Hepatocyte (in vitro differentiated cells): ENCODE measurements at places on chromosomes 4 and X.

- H3K36me3 ChIP-seq: no peaks in the 10 kb centered on the region
- peaks cover 97% of the 10 kb centered on the region for H3K27me3 ChIP-seq
- H3K4me3 ChIP-seq: no peak overlapping the region
- DNase-seq: no peak
- no peak overlapping the region for H3K27ac ChIP-seq
- no peaks in the 10 kb centered on the region for H3K4me1 ChIP-seq
Observed at GRCh38 chr4:13528821-13529127, 15.5 kb downstream of the NKX3-2 start.

DNA sequence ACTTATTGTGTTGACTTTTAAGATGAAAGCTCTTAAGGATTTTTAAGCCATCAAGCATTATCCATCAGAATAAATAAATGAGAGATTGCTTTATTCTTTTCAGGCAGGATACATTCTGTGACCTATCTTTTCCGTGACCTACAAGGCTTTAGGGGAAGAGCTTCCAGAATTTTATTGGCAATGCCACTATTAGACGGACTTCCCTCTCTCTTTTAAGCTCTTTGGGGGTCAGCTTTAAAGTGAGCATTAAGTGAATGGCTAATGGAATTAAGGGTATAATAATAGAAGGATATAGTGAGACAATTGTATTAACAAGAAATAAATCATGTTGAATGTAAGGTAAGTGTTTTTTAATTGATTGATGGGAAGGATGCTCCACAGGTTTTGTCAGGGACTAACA lies 273.7 kb downstream of the GPAT3 start:
- H3K4me1 ChIP-seq: no peaks in the 10 kb centered on the region
- H3K4me3 ChIP-seq: no peak overlapping the region
- H3K27ac ChIP-seq: no peak overlapping the region
- no peaks in the 10 kb centered on the region for H3K36me3 ChIP-seq
- no peaks in the 10 kb centered on the region for H3K27me3 ChIP-seq
- no peak for DNase-seq

GRCh38 chrX:111886678-111887077 lies 10.7 kb downstream of the TRPC5OS start:
- H3K27ac ChIP-seq: no peak overlapping the region
- H3K4me3 ChIP-seq: no peak overlapping the region
- no peak for DNase-seq
- no peaks in the 10 kb centered on the region for H3K36me3 ChIP-seq
- H3K27me3 ChIP-seq: no peaks in the 10 kb centered on the region

DNA sequence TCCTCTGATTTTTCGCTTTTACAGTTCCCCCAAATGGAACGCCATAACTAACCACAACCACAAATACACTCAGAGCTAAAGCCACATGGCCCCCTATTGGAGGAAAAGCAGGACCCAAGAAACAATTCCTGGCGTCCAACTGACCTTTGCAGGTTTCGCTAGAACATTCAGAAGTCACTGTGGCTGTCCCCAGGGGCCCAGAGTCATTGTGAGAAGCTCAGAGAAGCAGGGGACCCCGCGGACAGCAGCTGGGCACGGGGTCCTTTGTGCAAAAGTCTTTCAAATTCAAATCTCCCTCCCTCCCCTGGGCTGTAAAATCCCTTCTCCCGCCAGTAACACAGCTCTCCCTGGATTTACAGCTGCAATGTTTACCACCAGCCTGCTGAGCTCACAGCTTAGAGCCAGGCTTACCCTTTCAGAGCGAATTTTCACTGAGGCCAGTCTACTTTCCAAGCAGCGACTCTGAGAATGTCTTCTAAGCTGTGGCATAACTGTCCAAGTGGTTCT lies 214.8 kb downstream of the CRLF2 start:
- no peaks in the 10 kb centered on the region for H3K36me3 ChIP-seq
- H3K27me3 ChIP-seq: no peaks in the 10 kb centered on the region
- H3K27ac ChIP-seq: no peak overlapping the region
- H3K4me1 ChIP-seq: no peaks in the 10 kb centered on the region
- DNase-seq: no peak
- H3K4me3 ChIP-seq: no peak overlapping the region
